Upper lobe of left lung (tissue), 6 donors: ENCODE measurements at places on chromosomes 7 and 10. TPM values are rescaled to one million over a fixed set of nuclear protein-coding genes. Genes with fewer than 3 reads are reported as not detected.
A peak's percentile ranks its signal among the peaks of the same experiment; 100 is the strongest.

ZNF804B gene
- total RNA-seq: not detected

MKX gene
- 0.30 TPM for total RNA-seq

ITPRID1 gene
- total RNA-seq: 0.17 TPM

CHST15 gene
- 44.5 TPM for total RNA-seq

GALNT17 gene
- total RNA-seq: 8.0 TPM

MYO1G gene
- total RNA-seq: 28.4 TPM

NPSR1 gene
- not detected for total RNA-seq

UCN3 gene
- not detected for total RNA-seq

ODAD2 gene
- 1.8 TPM for total RNA-seq

SPDYE5 gene
- not detected for total RNA-seq

GSTO2 gene
- total RNA-seq: 7.2 TPM

MRLN gene
- total RNA-seq: not detected

DNA sequence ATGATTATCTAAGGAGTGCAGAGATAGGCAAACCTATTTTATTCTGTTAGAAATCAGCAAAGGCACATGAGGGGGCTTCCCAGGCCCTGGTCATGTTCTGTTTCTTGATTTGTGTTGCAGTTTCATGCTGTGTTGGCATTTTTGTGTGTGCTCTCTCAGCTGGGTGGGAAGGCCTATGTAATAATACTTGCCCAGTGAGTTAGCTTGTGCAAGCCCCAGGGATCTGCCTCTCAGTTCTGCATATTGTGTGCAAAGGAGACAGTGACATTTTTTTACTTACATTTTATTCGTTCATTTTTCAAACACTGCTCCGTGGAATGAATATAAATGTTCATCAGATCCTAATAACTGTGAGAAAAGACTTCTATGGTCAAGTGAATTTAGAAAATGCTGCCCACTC is 119.0 kb downstream of the VWC2 start:
- DNase-seq: no peak
- no peaks in the 10 kb centered on the region for H3K36me3 ChIP-seq
- H3K27me3 ChIP-seq: no peaks in the 10 kb centered on the region
- H3K4me3 ChIP-seq: no peak overlapping the region
- no peak overlapping the region for H3K27ac ChIP-seq
- H3K4me1 ChIP-seq: no peaks in the 10 kb centered on the region

GRCh38 chr7:77877791-77878190 is 79.2 kb downstream of the PHTF2 start:
- no peak overlapping the region for H3K4me3 ChIP-seq
- H3K27me3 ChIP-seq: no peaks in the 10 kb centered on the region
- H3K4me1 ChIP-seq: no peaks in the 10 kb centered on the region

DNA sequence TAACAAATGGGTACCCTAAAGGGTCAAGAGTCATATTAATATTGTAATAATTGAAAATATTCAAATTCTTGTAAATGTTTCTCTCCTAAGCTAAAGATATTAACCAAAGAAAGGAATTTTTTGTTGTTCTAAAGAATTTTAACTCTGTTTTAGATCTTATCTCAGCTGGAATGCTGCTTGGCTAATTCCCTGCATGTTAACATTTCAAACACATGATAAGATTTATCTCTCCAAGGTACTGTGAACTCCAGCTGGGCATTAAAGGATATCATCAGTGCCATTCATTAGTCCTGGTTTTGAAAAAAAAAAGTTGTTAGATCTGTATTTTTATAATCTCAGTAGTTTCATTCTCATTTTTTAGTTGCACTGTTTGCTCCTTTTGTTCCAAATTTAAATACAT is 76.9 kb downstream of the MAPK8 start:
- H3K36me3 ChIP-seq: no peaks in the 10 kb centered on the region
- H3K4me3 ChIP-seq: no peak overlapping the region
- no peaks in the 10 kb centered on the region for H3K27me3 ChIP-seq

GRCh38 chr7:117986645-117987269 is 113.5 kb upstream of the CTTNBP2 start:
- H3K4me3 ChIP-seq: no peak overlapping the region
- no peaks in the 10 kb centered on the region for H3K4me1 ChIP-seq
- H3K36me3 ChIP-seq: no peaks in the 10 kb centered on the region
- H3K27me3 ChIP-seq: no peaks in the 10 kb centered on the region

GRCh38 chr10:8361510-8361844 is 307.0 kb downstream of the GATA3 start:
- H3K27ac ChIP-seq: no peak overlapping the region
- H3K27me3 ChIP-seq: no peaks in the 10 kb centered on the region
- H3K36me3 ChIP-seq: no peaks in the 10 kb centered on the region
- H3K4me1 ChIP-seq: no peaks in the 10 kb centered on the region

DNA sequence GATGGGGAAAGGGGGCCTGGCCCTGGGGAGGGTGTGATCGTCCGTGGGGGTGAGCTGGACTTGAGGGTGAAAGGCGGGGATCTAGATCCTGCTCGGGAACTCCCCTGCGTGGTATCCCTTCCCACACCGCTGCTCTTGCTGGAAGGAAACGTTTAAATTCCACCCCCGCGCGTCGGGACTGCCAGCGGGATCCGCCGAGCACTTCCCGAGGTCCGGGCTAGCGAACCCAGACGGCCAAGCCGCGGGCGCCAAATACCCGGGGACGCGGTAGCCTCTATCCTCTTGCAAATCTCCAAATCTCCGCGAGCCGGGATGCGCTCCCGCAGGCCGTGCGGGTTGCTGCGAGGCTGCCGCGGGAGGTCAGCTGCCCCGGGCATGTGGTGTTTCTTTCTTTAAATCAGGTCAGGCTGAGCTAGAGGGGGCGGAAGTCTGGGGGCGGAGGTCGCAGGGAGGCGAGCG is 904 bp downstream of the NPTX2 start:
- peaks cover 17% of the 10 kb centered on the region for H3K4me1 ChIP-seq
- H3K36me3 ChIP-seq: no peaks in the 10 kb centered on the region
- H3K4me3 ChIP-seq: peak overlapping the region; percentile 36
- no peaks in the 10 kb centered on the region for H3K27me3 ChIP-seq

DNA sequence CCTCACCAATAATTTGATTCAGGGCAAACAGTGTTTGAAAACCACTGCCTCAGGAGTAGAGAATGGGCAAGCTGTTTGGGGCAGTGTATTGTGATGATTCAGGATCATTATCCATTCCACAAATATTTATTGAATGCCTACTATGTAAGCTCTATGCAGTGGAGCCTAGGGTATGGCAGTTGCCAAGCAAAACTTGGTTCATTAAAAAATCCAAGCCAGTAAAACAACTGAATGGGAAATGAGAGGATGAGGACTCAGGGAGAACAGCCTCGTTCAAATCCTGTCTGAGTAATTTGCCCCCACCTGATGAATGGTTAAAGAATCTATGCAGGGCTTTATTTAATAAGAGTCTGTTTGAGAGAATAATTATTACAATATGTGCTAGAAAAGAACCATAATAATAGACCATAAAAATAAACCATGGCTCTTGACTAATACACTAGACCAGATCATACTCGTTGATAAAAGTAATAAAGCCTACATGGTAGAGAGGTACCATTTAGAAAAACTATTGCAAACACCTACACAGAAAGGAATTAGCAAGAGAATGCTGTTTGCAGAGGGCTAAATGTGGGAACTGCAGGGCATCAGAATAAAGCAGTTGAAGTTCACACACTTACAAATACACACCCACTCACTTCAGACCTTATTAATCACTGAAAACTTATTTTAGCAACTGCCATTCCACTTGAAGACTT is 71.7 kb downstream of the CREB5 start:
- no peaks in the 10 kb centered on the region for H3K36me3 ChIP-seq
- no peaks in the 10 kb centered on the region for H3K4me1 ChIP-seq
- no peak overlapping the region for H3K4me3 ChIP-seq
- no peaks in the 10 kb centered on the region for H3K27me3 ChIP-seq
- H3K27ac ChIP-seq: no peak overlapping the region
- no peak for DNase-seq

DNA sequence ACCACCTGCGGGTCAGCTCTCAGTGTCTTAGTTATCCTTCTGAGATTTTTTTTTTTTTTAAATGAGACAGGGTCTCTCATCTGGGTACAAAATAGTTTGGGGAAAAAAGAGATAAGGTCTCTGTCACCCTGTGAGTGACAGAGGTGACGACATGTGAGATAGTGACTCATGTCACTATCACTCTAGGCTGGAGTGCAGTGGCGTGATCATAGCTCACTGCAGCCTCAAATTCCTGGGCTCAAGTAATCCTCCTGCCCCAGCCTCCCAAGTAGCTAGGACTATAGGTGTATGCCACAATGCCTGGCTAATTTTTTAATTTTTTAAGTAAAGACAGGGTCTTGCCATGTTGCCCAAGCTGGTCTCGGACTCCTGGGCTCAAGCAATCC is 10.4 kb downstream of the BLVRA start:
- no peak overlapping the region for H3K27ac ChIP-seq
- no peaks in the 10 kb centered on the region for H3K27me3 ChIP-seq
- no peak for DNase-seq
- H3K36me3 ChIP-seq: peaks cover 3% of the 10 kb centered on the region

DNA sequence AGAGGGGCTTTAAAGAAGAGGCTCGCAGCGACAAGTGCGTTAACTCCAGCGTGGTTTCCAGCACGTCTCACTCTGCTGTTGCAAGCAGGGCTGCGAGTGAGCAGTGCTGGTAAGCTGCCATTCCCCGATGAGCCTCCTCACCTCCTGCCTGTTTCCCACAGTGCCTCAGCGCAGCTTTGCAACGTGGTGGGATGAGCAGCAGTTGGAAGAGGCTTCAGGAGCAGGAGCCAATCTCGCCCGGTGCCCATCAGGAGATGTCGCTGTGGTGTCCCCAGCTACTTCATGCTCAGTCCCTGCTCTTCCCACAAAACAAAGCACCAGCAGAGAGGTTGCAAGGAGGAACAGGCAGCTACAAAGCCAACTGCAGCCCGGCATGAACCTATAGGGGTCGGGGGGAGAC is 2.4 kb upstream of the ADARB2 start:
- no peak for DNase-seq
- H3K36me3 ChIP-seq: no peaks in the 10 kb centered on the region
- peaks cover 3% of the 10 kb centered on the region for H3K27me3 ChIP-seq
- no peaks in the 10 kb centered on the region for H3K4me1 ChIP-seq
- no peak overlapping the region for H3K27ac ChIP-seq
- no peak overlapping the region for H3K4me3 ChIP-seq

- H3K27ac ChIP-seq: no peak overlapping the region
- H3K27me3 ChIP-seq: no peaks in the 10 kb centered on the region
- H3K4me3 ChIP-seq: no peak overlapping the region
- H3K4me1 ChIP-seq: no peaks in the 10 kb centered on the region
- no peaks in the 10 kb centered on the region for H3K36me3 ChIP-seq
Observed at GRCh38 chr10:123781324-123781900, 110.2 kb downstream of the CPXM2 start.

- peak; percentile 81 for DNase-seq
- no peaks in the 10 kb centered on the region for H3K36me3 ChIP-seq
- H3K27me3 ChIP-seq: no peaks in the 10 kb centered on the region
- no peaks in the 10 kb centered on the region for H3K4me1 ChIP-seq
- no peak overlapping the region for H3K4me3 ChIP-seq
Observed at GRCh38 chr7:23586159-23586558, 11.0 kb upstream of the CCDC126 start.

DNA sequence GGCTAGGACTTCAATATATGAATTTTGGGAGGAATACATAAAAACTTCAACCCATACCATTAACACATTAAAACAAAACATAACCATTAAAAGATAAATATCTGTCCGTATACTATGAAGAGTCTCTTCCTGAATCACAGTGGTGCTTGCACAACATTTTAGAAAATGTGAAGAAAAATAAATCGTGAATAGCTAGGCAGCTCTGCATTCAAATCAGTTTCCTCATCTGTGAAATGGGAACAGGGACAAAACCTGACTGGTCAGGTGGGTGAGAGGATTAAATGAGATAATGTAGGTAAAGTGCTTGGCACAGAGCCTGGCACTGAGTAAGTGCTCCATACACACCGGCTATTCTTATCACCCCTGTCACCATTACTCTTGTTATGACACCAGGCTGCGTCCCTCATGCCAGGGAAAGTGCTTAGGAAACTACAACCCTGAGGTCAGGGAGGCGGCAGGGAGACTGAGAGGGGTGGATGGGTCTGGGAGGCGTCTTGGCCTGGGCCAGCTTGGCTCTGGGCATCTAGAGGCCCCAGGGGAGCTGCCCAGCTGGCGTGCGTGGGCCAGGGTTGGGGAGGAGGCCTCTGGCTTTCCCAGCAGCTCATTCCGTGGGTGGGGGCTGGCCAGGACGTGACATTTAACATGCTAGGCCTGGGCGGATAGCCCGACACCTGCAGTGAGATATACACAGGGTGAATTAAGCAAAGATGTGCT is 78.3 kb downstream of the SH3PXD2A start:
- H3K4me3 ChIP-seq: no peak overlapping the region
- H3K36me3 ChIP-seq: no peaks in the 10 kb centered on the region
- peak; percentile 76 for DNase-seq
- peaks cover 31% of the 10 kb centered on the region for H3K4me1 ChIP-seq
- no peaks in the 10 kb centered on the region for H3K27me3 ChIP-seq
- no peak overlapping the region for H3K27ac ChIP-seq

GRCh38 chr10:82796510-82796909 is 921.5 kb downstream of the NRG3 start:
- no peaks in the 10 kb centered on the region for H3K27me3 ChIP-seq
- no peak overlapping the region for H3K27ac ChIP-seq
- no peak overlapping the region for H3K4me3 ChIP-seq

DNA sequence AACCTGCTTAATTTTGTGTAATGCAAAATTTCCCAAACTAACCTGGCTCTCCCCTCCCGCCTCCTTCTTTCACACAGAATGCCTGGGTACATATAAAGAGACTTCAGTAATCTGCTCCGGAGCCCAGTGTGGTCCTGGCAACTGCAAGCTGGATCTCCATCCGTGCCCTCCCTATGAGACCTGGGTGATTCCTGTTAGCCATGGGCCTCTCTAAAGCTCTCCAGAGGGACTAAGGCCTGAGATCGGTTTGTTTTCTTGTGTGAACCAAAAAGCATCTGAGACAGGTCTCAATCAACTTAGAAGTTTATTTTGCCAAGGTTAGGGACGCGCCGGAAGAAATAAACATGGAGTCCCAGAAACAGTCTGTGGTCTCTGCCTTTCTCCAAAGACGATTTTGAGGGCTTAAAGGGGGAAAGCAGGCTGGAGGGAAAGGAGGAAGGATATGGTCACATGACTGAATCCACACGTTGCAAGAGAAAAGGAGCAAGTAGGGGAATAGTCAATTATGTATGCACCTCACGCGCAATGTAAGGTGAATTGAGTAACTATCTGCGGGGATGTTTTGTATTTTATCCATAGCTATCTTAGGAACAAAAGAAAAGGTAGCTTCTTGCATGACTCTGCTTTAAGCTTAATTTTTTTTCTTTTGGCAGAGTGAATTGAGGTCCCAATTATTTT is 46.2 kb upstream of the CCDC3 start:
- H3K4me3 ChIP-seq: no peak overlapping the region
- H3K27me3 ChIP-seq: no peaks in the 10 kb centered on the region
- H3K36me3 ChIP-seq: no peaks in the 10 kb centered on the region

DNA sequence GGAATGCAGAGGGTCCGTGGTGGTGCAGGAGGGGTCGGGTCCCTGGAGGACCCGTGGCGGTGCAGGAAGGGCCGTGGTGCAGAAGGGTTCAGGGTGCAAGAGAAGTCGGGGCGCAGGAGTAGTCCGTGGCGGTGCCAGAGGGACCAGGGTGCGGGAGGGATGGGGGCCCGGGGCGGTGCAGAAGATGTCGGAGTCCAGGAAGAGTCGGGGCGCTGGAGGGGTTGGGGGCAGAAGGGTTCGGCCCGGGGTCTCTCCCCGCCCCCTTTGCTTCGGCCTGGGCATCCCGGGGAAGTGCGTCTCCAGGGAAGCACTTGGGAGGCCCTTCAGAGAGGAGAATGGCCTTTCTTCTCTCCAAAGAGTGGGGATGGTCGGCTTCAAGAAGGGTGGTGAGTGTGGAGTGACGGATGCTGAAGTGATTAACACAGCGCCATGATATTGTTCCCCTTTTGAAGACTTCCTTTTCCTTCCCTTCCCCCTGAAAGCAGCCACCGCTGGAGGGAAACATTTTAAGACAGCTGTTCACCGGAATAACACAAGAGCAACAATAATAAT is 997 bp downstream of the WDR37 start:
- H3K36me3 ChIP-seq: no peaks in the 10 kb centered on the region
- peak overlapping the region; percentile 95 for H3K4me3 ChIP-seq
- H3K27ac ChIP-seq: peak overlapping the region; percentile 99
- no peak for DNase-seq
- no peaks in the 10 kb centered on the region for H3K27me3 ChIP-seq
